Fibroblast of upper back skin (primary cell): ENCODE measurements at places on chromosomes 1 and 21.

GRCh38 chr1:193042766-193043691 lies 16.1 kb downstream of the UCHL5 start:
- DNase-seq = no peak

GRCh38 chr1:156516821-156517220 lies 16.2 kb upstream of the MEF2D start:
- DNase-seq = no peak

- DNase-seq = peak; percentile 34
Observed at GRCh38 chr1:218200979-218201378, 84.1 kb upstream of the RRP15 start.

DNA sequence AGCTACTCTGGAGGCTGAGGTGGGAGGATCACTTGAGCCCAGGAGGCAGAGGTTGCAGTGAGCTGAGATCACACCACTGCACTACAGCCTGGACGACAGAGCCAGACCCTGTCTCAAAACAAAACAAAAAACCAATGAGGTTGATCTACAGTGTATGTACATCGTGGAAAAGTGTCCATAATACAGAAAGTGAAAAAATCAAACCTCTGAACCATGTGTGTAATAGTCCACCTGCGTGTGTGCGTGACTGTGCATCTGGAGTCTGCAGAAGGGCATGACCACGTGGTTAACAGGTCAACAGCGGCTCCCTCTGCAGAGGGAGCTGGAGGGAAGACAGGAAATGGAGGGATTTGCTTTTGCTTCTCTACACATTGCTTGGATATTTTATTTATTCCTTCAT lies 32.4 kb upstream of the ENO1 start:
- no peak for DNase-seq

- DNase-seq = peak; percentile 68
Observed at GRCh38 chr1:185400052-185400451, 83.0 kb upstream of the IVNS1ABP start.

- DNase-seq = no peak
Observed at GRCh38 chr1:3718764-3719163, 33.5 kb upstream of the CCDC27 start.

DNA sequence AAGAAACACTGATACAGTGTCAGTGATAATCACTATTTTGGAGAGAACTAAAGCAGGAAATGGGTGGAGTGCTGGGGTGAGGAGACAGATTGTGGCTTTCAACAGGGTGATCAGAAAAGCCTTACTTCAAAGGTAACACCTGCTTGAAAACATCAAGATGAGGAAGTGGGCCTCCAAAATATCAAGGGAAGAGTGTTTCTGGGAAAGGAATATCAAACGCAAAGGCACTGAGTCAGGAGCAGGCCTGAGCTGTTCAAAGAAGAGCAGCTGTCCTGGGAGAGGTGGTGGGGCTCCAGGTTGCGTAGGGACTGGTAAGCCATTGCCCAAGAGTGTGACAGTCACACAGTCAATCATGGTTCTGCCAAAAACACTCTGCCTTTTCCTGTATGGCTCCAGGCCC lies 47.1 kb upstream of the ATP1A1 start:
- DNase-seq = no peak

DNA sequence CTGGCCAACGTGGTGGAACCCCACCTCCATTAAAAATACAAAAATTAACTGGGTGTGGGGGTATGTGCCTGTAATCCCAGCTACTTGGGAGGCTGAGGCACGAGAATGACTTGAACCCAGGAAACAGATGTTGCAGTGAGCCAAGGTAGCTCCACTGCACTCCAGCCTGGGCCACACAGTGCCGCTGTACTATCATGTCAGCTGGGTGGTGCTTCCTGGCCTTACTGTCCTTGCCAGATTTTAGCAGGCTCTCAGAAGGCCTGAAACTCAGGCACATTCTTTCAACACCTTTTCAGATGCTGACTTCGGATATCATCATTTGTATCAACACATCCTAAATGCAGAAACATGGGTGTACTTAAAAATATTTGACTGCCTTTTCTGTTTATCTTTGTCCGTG lies 31.6 kb upstream of the NBL1 start:
- no peak for DNase-seq

GRCh38 chr1:55035904-55036303 lies 3.4 kb upstream of the PCSK9 start:
- no peak for DNase-seq

GRCh38 chr1:58391056-58391455 lies 155.5 kb downstream of the OMA1 start:
- no peak for DNase-seq

DNA sequence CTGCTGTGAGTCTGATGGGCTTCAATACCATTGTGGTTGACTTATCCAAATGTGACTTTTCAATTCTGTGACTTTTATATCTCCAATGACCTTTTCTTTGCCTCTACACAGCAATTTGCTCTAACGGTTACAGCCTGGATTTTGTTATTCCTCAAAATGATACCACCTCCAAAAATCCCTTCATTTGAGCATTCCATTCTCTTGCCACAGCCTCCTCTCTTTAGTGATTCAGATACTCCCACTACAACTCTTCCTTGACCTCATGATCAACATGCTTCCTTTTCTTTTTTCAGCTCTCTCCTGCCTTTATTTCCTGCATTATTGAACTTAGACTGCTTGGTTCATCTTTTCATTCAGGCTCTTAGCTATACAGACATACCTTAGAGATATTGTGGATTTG lies 16.6 kb upstream of the IL19 start:
- DNase-seq = peak; percentile 43

DNA sequence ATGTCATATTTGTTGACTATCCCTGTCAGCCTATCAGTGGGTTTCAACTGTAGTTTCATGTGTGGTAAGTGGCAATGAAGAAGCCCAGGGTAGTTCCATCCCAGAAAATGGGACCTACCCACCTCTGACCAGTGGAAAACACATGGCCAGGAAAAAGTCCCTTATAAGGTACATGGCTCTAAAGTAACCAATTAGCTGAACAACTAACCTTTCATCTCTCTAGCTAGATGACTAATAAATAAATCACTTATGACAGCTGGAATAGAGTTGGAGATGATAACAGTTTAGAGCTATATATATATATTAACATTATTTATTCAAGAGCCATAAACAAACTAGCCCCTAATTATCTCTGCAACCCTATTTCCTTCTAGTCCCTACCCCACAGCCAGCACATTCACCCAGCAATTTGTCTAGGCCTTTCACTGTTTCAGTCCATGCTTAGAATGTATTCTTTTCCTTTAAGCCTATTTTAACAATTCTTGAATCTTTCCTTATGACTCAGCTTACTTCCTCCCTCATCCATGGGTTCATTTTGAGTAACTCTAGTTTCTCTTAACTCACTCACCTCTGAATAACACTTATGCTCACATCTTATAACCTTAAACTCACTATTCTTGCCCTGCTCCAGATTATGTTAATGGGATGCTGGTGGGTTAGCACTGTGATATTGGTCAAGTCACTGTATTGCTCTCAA lies 83.7 kb downstream of the TNFSF18 start:
- DNase-seq = no peak

DNA sequence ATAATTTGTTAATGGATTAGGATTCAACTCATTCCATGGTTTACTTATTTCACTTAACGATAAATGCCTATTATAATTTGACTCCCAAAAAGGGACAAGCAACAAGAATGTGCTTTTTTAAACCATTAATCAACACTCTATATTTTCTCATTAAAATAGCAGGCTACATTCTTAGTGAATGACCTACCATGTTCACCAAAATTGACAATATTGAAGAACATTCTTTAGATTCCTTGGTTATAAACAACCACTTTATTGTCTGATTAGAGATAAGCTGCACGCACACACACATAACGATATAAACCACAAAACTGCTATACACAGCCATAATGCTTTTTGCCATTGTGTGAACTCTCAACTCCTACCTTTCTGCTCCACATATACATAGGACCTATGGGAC lies 75.4 kb upstream of the LRRC7 start:
- DNase-seq = peak; percentile 24

DNA sequence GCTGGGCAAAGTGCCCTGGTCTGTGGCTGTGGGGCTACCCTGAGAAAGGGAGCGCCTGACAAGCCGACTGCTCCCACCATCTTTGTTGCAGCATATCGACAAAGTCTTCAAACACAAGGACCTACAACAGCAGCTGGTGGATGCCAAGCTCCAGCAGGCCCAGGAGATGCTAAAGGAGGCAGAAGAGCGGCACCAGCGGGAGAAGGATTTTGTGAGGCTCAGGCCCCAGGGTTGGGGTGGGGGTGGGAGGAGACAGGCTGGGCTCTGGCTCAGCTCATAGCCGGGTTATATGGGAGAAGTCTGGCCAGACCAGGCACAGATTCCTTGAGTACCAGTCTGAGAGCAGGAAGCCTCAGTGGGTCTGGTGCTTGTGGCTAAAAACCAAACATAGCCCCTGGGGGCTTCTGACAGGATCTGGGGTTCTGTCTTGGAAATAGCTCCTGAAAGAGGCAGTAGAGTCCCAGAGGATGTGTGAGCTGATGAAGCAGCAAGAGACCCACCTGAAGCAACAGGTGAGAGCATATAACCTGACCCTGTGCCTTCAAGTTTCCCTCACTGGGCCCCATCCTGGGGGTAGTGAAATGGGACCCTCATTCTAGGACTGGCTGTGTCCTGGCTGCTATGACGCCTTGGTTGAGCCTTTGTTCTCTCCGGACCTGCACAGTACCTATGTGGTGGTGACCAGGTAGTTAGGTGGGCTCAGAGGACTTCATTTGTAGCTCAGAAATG lies 8.0 kb upstream of the CCDC28B start:
- DNase-seq = no peak

- DNase-seq = no peak
Observed at GRCh38 chr1:234769284-234769985, 159.5 kb upstream of the IRF2BP2 start.

DNA sequence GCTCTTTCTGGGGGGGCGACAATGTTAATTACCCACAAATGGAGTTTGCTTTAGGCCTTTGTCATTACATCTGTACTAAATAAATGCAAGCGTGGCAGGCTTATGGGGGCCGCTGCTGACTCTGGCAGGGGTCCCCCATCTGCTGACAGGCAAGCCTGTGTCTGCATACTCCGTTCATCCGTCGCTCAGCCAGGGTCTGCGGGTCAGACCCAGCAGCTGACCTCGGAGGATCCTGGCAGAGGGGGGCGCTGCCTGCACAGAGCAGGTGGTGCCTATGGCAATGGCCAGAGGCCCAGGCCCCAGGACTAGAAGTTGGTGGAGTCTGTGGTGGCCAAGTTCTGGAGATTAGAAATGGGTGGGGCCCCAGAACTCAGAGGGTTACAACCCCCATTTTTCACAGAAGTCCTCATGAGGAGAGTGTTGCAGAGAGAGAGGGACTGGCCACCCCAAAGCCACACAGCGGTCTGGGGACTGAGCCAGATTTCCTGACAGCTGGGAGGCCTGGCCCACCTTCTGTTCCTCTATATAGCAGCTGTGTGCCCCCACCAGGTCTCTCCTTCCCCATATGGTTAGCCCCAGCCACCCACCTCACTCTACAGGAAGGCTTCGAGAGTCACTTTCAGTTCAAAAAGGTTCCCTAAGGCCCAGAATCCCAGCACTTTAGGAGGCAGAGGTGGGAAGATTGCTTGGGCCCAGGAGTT lies 31.0 kb downstream of the TTC39A start:
- no peak for DNase-seq

- DNase-seq = no peak
Observed at GRCh38 chr1:161088587-161089110, 709 bp downstream of the NECTIN4 start.

GRCh38 chr1:31830065-31830464 lies 14.2 kb upstream of the SPOCD1 start:
- DNase-seq = no peak

DNA sequence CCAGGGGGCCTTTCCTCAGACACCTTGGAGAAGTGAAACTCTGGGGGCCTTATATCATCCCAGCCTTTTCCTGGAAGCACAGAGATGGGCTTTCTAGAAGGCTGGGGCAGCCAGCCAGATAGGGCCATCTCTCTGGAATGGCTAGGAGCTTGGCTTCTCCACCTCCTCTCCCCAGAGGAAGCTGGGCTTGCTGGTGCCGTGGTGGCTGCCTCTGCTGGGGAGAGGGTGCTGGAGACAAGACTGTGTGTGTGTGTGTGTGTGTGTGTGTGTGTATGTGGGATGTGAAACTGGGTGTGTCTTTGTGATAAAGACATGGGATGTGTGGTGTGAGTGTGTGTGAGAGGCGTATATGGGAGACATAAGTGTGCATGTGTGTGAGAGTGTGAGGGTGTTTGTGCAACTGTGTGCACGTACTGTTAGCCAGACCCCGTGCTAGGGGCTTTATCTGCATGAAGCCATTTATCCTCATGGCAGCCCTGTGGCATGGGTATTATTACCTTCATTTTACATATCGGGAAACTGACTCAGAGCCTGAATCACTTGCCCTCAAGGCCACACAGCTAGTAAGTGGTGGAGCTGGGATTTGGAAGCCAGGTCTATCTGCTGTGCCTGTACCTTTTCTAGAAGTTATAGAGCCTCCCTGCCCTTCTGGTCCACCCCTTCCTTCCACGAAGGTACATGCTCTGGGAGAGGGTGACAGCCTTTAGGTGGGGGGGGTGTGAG lies 44.2 kb downstream of the PTPRU start:
- peak; percentile 45 for DNase-seq

DNA sequence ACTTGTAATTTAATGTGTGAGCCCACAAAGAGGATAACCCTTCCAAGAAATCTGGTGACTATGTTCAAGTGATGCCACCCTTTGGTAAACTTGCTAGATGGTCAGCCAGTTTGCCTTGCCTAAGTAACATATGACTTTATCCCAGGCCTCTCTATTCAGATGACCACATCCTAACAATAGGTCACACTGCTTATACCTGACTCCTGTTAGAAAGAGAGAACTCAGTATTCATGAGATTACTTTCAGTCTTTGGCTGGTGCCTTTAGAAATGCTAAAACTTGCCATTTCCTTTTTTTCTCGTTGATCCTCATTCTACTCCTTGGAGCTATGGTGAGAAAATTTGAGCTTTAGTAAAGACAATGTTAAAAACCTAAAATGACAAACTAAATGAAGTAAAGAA lies 28.5 kb upstream of the SERBP1 start:
- no peak for DNase-seq

DNA sequence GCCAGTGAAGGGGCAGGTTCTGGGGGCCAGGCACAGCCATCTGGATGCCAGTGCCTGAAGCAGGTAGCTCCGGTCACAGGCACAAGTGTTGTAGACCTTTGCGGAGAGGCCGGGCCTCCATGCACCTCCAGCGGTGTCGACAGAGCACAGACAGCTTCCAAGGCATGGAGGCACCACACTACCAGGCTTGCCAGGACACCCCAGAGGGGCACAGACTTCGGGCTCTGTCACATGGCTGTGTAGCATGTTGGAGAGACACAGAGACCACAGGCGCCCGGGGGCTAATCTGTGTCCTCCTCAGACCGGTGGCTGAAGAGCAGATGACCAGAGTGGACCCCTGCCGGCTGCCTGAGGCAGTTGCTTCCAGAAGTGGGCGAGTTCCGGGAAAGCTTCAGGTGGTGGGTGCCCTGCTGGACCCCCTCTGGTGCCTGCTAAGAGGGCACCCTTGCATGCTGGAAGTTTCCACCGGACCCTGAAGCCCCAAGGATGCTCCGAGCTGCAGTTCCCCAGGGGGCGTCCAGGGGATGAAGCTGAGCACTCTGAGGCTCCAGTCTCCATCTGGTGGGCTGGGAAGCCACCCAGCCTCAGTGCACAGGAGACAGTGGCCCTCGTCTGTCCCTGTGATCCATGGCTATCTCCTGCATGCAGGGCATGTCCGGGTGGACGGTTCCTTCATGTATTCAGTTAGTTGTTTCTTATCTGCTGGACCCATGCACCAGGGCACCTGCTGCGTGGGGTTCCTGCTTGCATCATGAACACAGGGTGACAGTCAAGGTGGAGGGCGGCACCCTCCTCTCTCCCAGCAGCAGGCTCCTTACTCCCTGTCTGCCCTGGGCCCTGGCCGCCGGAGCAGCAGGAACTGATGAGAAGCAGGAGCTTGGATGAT lies 82.4 kb downstream of the OBSCN start:
- no peak for DNase-seq
